Activated naive CD8-positive, alpha-beta T cell treated with anti-CD3 and anti-CD28 coated beads for 36 hours (primary cell): ENCODE measurements at places on chromosomes 7 and 10. TPM values are rescaled to one million over a fixed set of nuclear protein-coding genes. Genes with fewer than 3 reads are reported as not detected.

DNA sequence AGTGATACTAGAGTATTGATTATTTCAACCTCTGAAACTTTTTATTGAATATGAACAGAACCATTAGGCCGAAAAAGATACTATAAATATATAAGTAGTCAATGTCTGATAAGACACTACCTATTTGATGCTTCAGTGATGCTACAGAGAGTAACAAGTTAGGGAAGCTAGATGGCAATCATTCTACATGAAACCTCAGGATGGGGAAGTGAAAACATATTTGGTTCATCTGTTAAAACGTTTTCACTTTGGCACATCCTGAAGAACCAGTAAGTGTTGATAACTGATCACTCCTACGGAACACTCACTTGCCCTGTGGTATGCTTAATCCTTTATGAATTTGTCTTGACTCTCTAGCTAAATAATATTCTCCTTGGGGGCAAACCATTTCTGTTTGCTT lies 1064.9 kb downstream of the NXPH1 start:
- DNase-seq = no peak

DNA sequence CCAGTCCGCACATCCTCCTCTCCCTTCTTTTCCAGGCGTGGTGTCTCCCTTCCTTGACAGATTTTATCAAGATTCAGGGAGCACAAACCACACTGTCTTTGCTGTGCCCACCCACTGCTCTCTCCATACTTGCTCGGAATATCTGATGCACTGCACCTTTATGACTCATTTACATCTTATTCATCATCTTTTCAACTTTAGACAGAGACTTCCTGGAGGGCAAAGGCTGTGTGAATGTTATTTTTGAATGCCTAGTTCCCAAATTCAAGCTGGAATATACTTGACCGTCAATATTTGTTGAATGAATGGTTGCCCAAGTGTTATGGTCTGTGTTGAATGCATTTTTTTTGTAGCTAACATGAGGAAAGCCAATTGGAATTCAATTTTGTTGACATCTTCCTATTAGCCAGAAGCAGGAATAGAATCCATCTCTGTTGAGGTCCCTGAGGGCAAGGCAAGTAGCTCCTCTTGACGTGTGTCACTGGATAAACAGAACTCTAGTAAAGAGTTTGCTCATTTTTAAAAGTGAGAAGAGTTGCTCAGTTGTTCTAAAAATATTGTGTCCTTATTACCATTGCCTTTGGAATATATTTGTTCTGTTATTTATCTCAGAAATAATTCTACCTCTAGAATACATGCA lies 95.0 kb downstream of the KLF6 start:
- no peak for DNase-seq

DNA sequence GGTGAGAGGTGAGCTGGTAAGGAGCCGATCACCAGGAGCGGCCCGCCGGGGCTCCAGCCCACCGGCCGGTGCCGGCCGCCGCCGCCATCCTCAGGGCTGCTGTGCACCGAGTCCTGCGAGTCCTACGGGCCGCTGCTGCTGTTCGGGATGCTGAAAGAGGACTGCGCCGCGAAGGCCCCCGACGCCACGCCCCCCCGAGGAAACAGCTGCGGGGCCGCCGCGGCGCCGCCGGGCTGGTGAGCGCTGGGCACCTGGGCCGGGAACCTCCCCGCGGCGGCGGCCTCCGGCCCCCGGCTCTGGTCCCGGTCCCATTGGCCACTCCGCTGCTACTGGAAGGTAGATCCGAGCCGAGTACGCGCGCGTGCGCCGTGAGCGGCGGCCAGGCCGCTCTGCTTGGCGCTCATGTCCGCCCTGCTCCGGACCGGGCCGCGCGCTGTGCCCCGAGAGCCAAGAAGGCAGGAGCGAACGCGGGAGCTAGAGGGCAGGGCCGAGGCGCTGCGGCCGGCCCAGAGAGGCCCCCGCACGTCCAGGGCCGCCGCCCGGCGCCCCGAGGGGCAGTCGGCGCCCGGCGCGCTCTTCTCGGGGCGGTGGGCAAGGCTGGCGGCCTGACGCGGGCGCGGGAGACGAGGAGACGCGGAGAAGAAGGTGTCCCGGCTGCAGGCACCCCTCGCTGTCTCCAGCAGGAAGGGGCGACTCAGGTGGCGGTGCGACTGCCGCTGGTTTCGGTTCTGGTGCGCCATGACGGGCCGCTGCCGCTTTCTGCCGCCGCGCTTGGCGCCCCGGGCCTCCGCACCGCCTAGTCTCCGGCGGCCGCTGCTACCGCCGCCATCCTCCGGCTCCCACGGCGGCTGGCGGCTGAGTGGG lies 121.3 kb upstream of the WIPF3 start:
- DNase-seq = peak; percentile 66

DNA sequence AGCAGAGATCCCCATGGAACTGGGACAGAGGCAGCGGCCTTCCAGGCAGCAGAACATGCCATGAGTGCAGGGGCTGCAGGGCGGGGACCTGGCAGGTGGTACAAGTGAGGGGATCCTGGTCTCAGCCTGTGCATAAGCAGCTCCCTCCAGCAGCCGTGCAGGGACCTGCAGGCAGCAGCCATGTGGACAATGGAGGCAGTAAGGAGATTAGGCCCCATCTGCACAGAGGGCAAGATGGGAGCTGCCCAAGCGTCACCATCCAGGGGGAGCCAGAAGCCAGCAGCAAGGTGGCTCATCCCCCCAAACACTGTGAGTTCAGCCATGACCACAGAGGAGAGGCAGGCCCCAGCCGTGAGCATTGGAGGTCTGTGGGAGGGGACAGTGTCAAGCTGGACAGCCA lies 3.1 kb downstream of the DDC start:
- DNase-seq = no peak

- DNase-seq = no peak
Measured at GRCh38 chr7:111866787-111867186, 304.5 kb upstream of the IMMP2L start.

DNA sequence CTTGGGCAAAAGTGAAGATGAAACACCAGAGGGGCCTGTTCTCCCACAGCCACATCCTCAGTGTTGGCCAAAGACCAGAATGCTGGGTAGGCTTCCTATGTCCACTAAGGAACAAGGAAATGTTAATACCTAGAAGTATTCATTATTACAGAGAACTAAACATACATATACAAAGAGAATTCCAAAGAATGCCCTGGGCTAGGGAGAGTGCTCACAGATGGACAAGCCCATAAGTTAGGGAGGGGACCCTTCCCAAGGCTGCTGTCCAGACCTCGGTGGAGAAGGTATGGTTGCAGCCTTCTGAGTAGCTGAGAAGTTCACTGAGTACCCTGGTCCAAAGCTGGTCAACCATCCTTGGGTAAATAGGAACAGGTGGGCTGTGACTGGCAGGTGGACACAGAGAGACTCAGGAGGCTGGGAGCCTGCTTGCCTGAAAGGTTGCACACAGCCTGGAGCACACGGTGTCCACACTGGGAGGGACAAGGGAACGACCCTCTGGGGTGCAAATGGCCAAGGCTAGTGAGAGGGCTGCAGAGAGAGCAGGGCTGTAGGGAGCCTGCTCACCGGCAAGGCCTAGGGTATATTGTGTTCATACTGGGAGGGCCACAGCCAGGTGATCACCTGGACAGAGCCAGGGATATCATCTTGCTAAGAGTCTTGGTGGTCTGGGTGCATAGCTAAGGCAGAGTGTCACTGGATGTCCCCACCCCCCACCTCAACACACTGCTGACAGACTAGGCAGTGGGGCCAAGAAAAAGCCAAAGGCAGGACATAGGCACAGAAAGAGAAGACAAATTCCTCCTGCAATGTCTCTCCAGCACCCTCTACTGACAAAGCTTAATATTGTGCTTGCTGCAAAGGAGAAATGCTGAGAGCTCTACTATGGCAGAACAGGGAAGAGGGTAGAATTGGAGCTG lies 40.3 kb downstream of the CPVL start:
- peak; percentile 5 for DNase-seq

GRCh38 chr10:35635576-35635975 lies 6.5 kb downstream of the FZD8 start:
- DNase-seq = peak; percentile 17

GRCh38 chr10:59993931-59994330 lies 87.6 kb upstream of the CCDC6 start:
- no peak for DNase-seq

GRCh38 chr10:76769582-76769981 lies 868.0 kb downstream of the KCNMA1 start:
- no peak for DNase-seq

DNA sequence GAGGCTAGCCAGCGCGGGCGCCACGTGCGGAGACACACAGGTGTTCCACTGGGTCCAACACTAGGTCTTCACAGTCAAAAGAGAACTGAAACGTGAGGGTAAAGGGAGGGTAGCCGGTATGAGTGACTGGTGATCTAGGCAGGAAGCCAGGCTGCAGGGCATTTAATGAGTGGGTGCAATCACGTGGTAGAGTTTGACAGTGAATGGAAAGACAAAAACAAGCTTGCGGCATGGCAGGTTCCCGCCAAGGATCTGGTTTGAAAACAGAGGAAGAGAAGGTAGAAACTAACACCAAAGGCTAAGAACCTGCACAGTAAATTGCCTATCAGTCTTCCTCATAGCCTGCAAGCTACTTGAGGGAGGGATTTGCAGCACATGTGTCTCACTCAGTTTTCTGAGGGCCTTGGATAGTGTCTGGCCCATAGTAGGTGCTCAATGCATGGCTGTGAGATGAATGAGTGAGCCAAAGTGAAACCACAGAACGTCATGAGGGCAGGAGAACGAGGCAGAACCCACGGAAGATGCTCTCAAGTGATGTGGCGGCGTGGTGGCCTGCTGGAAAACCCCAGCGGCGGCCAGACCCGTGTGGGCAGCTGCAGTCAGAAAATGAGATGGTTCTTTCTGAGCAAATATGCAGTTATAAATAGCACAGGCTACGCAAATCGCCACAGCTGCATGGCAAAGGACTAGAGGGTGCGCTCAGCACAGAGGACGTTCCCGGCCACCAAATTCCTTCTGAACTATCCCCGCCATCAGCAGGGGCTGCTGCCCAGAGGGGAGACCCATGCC lies 183.6 kb upstream of the NFE2L3 start:
- DNase-seq = peak; percentile 33

DNA sequence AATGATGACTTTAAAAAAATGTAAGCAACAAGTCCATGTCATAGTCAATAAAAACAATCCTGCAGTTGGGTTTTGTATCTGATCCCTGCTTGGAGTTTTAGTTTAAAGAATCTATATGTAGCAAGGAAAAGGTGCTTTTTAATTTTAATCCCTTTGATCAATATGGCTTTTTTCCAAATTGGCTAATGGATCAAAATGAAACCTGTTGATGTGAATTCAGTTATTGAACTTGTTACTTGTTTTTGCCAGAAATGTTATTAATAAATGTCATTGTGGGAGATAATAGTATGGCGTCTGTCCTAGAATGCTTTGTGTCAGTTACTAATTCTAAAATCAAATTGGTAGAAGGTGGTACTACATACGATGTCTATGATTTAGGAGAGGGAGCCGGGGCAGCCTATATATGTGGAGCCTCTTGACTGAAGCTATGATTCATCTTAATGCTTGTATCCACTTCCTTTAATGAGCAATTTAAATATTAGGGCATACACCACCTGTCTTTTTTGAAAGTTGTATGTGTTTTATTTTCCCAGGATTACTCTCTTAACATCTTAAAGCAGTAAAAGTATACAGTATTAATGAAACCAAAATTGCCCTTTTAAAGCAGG lies 10.3 kb upstream of the PBLD start:
- no peak for DNase-seq

Gene LEP
- total RNA-seq = not detected

Gene SPDYE6
- not detected for total RNA-seq
